NCI-H510A treated with DMSO at 0.1 percent for 48 hours (cell line): ENCODE measurements at places on chromosomes 7 and 10.

DNA sequence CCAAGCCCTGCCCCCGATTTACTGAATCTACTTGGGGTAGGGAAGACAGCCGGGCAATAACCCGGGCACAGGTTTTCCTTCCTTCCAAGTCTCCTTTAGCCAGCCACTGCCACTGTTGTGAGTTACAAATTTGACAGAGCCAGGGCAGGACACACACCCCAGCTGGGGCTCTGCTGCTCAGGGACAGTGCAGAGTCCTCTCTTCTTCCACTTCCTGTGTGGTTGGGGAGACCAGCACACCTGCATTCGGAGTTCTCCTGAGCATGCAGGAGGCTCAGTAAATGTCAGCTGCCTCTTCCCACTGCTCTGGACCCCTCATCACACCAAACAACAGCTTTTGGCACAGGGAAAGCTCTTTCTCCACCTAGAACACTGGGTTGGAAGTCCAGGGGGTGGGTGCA, 21.3 kb downstream of the CHST15 start:
- no peak for DNase-seq

DNA sequence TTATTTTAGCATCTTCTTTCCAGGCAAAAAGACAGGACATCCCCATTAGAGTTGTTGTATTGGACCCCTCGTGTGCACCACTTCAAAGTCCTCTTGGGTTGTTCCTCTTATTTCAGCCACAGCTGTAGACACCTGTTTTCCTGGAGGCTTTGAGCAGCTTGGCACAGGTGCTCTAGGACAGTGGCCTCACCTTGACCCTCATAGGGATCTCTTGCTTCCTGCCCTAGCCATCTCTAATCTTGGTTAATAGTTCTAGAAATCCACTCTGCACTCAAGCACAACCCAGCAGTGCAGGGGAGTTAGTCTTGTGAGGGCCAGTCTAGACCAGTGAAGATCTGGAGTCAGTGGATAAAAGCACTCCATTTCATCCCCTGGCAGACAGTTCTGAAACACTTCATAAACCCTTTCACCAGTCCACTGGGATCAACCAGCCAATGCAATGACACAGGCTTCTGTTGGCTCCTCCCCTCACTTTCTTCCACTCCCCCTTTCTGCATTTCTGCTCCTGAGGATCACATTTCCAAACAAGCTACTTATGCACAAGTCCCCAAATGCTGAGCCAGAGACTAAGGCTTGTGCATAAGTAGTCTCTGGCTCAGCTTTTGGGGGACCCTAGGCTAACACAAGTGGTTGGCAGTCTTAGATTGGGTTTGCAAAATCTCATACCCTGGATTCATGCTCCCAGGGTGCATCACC, 131.5 kb upstream of the LAMB4 start:
- peak; percentile 29 for DNase-seq

GRCh38 chr7:87036985-87037384, 22.5 kb downstream of the ELAPOR2 start:
- DNase-seq: peak; percentile 71

DNA sequence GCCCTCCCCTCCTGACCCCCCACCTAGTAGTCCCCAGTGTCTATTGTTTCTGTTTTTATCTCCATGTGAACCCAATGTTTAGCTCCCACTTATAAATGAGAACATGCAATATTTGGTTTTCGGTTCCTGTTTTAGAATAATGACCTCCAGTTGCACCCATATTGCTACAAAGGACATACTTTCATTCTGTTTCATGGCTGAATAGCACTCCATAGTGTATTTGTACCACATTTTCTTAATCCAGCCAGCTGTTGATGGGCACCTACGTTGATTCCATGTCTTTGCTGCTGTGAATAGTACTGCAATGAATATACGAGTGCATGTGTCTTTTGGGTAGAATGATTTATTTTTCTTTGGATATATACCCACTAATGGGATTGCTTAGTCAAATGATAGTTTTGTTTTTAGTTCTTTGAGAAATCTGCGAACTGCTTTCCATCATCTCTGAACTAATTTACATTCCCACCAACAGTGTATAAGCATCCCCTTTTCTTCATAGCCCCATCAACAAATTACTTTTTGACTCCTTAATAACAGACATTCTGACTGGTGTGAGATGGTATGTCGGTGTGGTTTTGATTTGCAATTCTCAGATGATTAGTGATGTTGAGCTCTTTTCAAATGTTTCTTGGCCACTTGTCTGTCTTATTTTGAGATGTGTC, 128.4 kb upstream of the PHYHIPL start:
- DNase-seq: no peak

GRCh38 chr7:25716421-25716820, 435.6 kb upstream of the NFE2L3 start:
- DNase-seq: no peak

- no peak for DNase-seq
Observed at GRCh38 chr10:9613338-9614075, 1404.2 kb upstream of the CELF2 start.

DNA sequence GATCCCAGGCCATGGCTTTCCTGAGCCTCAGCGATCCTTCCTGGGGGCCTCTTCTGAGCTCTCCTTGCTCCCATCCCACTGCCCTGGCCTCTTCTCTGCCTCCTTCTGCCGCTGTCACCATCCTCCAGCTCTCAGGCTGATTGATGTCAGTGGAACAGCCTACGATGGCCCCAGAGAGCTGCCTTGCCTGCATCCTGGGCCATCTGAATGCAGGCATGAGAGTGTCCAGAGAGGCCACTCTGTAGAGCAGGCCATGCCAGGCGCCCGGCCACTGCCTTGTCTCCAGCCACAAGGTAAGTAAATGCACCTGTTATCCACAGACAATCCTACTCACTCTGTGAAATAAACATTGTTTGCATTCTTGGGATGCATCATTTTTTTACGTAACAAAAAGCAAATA, 171.4 kb upstream of the PPP2R2D start:
- no peak for DNase-seq

DNA sequence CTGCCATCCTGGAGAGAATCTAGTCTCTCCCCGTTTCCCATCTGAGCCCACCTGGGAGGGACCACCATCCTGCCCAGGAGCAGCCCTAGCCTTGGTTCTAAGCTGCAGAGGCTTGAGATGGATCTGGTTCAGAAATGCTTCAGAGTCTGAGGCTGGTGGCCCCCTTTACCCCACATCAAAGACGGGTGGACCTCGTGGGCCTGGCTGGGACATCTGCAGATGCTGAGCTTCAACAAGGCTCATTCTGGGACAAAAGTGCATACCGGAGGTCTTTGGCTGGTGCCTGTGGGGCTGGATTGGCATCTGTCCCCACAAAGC, 4.9 kb upstream of the IRF5 start:
- no peak for DNase-seq

- DNase-seq: peak; percentile 23
Observed at GRCh38 chr7:114087653-114088469, 169.1 kb upstream of the PPP1R3A start.

DNA sequence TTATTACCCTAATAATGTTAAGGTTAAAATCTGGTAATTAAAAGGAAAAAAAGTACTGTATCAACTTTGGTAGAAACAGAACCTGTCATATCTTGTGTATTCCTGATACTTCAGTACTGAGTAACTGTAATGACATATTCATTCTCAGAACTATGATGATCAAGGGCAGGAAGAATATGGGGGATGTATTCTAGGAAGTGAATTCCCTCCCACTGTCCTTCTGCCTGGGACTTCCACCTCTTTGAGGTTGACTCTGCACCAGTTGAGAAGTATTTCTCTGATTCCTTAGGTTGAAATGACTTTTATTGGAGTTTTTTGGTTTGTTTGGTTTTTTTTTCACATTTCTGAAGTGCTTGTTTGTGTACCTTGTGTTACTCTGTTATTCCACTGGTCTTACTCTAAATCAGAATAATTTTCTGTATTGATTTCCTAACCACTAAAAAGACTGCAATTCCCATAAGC, 36.9 kb downstream of the WASL start:
- no peak for DNase-seq

GRCh38 chr7:86848226-86848625, 204.5 kb downstream of the GRM3 start:
- no peak for DNase-seq

DNA sequence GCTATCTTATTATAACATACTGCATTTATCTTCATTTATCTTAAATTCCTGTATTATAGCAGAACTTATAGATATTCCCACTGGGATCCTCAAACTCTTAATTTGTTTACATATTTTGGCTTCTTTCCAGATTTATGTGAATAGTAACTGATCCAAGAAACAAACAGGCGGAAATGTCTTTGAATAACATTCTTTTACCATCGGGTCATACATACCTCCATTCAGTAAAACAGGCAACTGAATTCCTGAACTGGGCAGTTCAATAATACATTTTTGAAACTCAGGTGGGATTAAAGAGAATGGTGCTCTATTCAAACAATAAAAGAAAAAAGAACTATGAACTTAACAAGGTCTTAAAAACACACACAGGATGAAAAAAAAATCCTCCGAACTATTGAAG, 337.4 kb downstream of the CRPPA start:
- no peak for DNase-seq

DNA sequence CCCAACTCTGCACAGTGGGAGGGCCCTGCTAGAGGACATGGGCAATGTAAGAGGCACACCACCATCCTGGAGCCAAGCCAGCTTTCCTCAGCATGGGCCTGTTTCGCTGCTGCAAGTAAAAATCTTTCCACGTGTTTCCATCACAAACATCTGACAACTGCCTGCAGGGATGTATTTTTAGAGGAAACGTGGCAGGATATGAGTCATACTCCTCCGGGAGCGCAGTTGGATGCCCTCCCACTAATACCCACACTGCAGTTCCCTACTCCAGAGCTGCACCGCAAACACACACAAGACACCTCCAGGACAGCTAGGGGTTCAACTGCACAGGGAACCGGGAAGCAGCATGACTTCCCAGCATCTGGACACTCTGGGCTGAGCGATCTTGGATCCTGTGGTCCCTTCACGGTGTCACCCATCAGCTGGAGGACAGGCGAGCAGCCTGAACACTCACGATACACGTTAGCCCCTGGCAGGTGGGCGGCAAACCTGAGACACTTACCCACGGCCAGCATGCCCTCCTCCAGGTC, 26.1 kb downstream of the PLAC9 start:
- DNase-seq: peak; percentile 24

DNA sequence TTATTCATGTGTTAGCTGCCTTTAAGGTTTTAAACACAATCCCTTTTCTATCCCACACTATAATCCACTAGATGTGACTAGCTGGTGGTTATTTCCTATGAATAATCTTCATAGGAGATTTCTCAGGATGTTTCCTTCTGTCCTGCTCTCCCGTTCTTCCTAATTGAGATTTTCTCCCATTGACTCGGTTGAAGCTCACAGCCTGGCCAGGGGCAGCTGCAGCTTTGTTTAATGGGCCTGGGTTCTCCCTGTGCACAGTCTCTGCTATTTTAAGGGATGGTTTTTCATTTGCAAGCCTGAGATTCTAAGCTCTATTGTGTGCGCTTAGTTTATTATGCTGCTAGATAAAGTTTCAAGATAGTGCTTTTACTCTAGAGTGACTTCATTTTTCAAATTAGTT, 283.4 kb upstream of the AOAH start:
- DNase-seq: no peak

DNA sequence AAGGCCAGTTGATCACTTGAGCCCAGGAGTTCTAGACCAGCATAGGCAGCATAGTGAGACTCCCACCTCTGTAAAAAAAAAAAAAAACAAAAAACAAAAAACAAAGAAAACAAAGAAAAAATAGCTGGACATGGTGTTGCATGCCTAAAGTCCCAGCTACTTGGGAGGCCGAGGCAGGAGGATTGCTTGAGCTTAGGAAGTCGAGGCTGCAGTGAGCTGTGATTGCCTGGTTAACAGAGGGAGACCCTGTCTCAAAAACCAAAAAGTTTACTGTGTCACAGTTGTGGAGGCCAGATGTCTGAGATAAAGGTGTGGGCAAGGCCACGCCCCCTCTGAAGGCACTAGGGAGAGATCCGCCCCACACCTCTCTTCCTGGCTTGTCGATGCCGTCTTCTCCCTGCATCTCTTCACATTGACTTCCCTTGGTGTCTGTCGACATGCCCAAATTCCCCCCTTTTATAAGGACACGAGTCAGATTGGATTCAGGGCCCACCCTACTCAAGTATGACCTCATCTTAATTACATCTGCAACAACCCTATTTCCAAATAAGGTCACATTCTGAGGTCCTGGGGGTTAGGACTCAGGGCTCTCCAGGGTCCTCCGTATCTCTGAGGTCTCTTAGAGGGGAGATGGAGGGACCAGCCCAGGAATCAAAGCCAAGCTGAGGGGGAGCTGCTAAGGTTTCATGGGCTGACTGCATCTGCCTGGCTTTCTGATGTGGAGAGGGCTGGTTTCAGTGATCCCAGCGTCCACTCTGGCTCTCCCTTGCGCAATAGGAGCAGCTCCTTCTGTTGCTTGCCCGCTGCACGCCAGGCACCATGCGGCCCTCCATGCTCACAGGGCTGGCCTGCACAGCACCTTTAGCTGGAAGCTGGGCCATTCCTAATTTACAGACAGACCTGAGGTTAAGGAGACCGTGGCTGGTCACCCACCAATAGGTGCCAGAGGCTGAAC, 23.1 kb downstream of the AGAP3 start:
- peak; percentile 16 for DNase-seq

- no peak for DNase-seq
Observed at GRCh38 chr10:74383642-74384041, 232.6 kb downstream of the ADK start.

GRCh38 chr7:30142710-30143109, 7.9 kb downstream of the MTURN start:
- peak; percentile 48 for DNase-seq

DNA sequence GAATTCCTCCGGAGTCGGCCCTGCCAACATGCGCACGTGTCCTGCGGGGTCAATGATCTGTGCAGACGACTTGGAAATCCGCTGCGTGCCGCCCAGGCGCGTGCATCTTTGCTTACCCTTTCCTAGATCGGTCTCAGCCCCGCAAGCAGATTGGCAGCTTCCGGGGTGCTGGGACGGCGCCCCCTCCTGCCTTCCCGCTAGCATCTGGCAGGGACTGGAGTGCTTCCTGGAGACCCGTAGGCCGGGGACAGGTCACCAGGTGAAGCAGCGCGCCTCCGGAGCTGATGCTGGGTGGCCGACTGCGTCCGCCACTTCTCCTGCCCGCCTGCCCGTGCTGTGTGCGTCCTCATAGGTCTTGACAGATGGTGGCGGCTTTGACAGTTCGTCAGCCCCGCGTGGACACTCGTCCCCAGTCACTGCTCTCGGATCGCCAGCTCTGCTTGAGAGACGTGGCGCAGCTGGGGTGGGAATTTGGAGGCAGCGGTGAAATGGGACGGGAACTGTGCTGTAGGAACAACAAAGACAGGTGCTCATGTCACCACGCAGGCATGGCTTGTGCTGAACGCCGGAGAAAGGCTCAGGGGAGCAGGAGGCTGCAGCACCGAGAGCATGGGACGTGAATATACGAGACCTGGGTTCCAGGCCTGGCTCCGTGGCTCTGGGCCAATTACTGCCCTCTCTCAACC, 21.9 kb upstream of the KCNK18 start:
- no peak for DNase-seq

- DNase-seq: no peak
Observed at GRCh38 chr10:71391701-71392100, 5.0 kb upstream of the CDH23 start.

DNA sequence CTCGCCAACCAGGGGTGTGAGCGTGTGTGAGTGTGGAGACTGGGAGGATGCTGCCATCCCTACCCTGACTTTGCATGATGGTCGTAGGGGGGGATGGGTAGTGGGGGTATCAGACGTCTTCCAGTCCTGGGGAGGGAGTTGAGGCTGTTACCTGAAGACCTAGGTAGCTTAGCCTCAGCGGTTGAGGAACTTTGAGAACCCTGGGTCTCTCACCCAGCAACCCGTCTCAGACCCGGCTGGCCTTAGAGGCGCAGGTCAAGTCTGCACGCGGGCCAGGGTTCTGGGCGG, 2.7 kb downstream of the SLC4A2 start:
- no peak for DNase-seq
